Choroid plexus epithelial cell (primary cell): ENCODE measurements at places on chromosomes 4 and X.

DNA sequence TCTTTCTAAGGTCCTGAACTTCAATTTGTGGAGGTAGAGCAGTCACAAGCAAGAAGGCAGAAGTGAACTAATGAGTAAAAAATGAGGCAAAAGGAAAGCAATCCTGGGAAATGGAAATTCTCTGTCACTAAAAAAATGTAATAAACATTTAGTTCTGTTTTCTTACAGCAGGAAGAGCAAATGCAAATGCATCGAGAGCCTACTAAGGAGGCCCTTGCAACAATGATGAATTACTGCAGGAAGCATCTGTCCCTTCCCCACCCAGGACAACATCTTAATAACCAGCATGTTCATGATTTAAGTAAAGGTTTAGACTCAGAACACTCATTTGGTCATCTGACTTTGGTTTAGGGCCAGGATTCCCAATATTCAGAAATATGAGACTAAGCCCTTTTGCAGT, 341.4 kb upstream of the NOCT start:
- DNase-seq = no peak

DNA sequence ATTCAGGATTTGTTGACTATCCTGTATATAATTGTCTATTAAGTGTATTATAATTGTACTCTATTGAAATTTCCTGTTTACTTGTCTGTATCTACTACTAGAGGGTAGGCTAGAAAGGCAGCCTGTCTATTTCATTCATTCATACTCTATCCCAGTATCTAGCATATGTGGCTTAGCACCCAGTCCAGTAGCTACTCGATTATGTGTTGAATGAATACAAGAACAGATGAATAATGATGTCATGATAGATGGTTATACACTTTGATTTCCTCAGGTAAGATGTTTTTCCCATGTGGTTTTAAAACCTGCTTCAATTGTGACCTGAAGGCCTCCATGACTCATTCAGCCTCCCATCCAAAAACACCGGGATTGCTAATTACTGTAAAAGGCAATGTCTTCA, 68.0 kb downstream of the IL21 start:
- no peak for DNase-seq

- DNase-seq = no peak
Observed at GRCh38 chr4:95541094-95541493, 7.7 kb downstream of the UNC5C start.

GRCh38 chr4:71604785-71605184, 179.1 kb downstream of the GC start:
- DNase-seq = no peak

- DNase-seq = peak; percentile 41
Observed at GRCh38 chrX:47831788-47832187, 4.9 kb upstream of the ZNF81 start.

DNA sequence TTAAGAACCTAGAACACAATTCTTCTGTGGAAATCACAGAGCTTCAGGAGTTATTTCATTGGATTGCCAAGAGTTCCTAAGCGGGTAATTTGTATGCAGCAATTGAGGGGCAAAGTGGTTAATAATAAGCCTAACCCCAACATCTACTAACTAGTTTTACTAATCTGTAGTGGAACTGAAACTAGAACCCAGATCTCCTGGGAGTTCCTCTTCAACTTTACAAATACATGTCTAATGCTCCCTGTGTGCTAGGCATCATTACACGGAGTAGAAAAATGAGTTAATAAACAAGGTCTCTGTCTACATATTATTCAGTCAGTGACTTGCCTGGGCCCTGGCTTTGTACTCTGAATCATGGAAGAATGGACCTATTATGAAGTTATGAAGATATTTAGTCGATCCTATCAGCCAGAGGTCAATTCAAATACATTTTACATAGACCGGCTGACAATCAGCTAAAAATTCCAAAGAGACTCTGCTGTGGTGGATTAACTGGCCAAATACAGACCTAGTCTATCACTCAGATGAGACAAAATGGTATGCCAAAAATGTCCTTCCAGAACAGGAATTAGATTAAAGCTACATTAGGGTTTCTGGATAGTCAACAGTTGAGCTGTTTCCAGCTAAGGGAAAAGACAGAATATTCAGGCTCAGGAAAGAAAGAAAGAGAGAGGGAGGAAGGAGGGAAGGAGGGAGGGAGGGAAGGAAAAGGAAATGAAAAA, 326.0 kb downstream of the FBXW7 start:
- DNase-seq = no peak

- peak; percentile 6 for DNase-seq
Observed at GRCh38 chrX:148913971-148914370, 413.6 kb downstream of the AFF2 start.

DNA sequence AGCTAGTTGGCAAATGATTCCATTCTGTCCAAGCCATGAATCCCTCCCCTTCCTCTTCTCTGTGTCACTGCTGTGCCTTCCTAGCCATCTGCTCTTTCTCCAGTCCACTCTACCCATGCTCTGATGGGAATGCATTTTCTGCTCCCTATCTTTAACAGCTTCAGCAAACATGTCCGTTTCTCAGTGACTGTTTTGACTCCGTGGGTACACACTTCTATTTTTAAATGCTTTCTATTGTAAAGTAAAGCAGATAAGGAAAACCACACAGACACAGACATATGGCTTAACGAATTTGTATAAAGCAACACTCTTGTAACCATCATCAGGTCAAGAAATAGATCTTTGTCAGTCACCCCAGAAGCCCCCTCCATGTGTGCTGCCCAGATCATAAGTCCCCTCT, 72.4 kb upstream of the KLHL13 start:
- DNase-seq = no peak

- peak; percentile 44 for DNase-seq
Observed at GRCh38 chr4:39642885-39643552, 4.4 kb upstream of the SMIM14 start.

DNA sequence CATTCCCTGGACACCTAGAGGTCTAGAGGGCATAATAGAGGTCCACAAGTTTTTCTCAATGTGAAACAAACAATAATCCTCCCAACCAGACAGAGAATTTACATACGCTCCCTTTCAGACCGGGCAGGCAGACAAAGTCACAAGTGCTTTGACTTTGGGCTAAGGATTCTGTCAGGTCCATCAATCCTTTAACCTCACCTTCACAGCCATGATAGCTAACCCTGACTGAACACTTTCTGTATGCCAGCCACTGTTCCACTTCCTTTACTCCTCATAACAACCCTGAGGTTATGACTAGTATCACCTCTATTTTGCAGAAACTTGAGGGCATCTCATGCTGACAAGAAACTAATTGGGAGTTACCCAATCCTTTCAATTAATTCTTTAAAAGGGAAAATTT, 118.8 kb upstream of the AFF2 start:
- DNase-seq = no peak

DNA sequence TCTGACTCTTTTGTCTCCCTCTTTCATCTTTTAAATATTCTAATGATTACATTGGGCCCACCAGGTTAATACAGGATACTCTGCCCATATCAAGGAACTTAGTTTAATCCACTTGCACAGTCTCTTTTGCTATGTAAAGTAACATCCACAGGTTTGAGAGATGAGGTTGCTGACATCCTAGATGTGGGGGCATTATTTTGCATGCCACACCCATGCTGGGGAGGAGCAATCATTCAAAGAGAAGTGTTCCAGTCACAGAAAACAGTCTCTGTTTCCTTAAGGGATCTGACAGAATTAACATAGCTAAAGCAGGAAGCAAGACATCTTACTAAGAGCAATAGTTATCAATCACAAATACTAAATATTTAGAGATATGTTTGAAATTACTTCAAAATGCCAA, 11.5 kb upstream of the TRAM1L1 start:
- DNase-seq = no peak

DNA sequence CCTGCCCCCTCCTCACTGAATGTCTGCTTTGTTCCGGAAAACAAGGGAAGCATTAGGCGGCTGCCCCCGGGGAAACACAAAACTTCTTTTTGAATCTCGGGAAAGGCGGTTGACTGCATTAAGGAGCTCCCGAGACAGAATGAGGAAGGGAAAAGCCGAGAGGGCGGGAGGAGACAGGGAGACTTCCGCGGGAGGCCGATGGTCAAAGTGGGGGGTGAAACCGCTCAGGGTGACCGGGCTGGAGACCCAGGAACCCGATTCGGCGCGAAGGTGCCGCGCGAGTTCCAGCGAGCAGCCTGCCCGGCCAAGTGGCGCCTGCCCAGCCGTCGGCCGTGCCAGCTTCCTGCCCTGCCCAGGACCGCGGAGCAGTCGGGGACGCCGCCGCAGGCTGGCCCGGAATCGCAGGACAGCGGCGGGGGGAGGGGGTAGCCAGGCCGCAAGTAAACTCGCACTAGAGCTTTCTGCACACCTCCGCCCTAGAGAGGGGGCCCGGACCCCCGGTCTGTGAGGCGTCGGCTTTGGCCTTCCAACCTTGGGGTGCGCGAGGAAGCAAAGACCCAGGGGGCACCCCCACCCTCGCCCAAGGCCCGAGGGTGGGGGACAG, 55.1 kb upstream of the BCOR start:
- DNase-seq = no peak

DNA sequence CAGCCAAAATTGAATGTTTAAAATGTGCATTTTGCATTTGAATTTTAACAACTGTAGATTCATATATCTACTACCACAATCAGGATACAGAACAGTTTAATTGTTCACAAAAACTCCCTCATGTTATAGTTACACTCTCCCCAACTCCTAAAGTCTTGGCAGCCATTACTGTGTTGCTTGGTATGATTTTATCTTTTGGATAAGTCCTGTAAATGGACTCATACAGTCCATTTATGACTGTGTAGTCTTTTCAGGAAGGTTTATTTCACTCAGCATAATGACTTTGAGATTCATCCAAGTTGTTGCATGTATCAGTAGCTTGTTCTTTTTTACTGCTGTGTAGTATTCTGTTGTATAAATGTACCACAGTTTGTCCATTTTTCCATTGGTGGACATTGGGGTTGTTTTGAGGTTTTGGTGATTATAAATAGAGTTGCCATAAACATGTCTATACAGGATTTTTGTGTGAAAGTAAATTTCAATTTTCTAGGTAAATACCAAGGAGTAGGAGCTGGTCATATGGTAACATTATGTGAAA, 9.9 kb downstream of the FAM193A start:
- no peak for DNase-seq

- DNase-seq = peak; percentile 86
Observed at GRCh38 chr4:184417802-184418511, 56.4 kb downstream of the IRF2 start.

DNA sequence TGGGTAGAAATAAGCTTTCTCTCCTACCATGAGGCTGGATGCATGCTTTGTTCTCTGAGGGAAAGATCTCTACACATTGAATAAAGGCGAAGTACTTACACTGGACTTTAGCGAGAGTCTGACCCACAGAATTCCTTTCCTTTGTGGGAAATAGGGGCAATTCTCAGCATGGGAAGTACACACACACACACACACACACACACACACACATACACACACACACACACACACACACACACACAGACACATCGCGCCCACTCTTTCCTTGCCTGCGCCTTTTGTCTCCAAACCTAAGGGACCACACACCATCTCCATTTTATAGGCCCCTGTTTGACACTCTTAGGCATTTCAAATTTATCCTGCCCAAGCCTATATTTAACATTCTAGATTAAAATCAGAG, 83.8 kb downstream of the LUZP4 start:
- DNase-seq = no peak

- no peak for DNase-seq
Observed at GRCh38 chr4:181108237-181108636, 1135.0 kb upstream of the TENM3 start.

- no peak for DNase-seq
Observed at GRCh38 chr4:37219242-37219641, 25.3 kb upstream of the NWD2 start.

DNA sequence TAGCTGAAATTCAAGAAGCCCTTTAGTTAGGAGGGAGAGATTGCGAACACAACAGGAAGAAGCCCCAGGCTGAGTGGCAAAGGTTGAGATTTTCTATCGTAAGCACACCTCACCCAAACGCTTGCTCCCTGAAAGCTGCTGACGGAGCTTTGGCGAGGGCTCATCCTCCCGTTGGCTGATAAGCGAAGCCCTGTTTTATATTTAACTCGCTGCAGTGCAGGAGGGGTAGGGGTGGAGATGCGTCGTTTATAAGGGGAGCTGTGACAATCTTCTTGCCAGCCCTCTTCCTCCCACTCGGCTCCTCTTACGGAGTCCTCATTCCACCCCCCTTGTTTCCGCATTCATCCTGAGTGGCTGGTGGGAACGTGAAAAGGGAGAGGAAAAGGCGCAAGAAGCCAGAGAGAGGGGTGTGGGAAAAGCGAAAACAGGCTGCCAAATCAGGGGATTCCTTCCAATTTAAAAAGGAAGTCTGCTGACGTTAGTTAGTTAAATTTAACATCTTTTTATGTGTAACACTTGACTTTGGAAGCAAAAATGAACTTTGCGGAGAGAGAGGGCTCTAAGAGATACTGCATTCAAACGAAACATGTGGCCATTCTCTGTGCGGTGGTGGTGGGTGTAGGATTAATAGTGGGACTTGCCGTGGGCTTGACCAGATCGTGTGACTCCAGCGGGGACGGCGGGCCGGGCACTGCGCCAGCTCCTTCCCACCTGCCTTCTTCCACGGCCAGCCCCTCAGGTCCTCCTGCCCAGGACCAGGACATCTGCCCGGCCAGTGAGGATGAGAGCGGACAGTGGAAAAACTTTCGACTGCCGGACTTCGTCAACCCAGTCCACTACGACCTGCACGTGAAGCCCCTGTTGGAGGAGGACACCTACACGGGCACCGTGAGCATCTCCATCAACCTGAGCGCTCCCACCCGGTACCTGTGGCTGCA, at the start of gene ENPEP:
ENPEP (plus strand) TSS at position 275 of the 938 bp plus-strand sequence; CDS start at position 535, 260 bp downstream.
- DNase-seq = peak; percentile 58

DNA sequence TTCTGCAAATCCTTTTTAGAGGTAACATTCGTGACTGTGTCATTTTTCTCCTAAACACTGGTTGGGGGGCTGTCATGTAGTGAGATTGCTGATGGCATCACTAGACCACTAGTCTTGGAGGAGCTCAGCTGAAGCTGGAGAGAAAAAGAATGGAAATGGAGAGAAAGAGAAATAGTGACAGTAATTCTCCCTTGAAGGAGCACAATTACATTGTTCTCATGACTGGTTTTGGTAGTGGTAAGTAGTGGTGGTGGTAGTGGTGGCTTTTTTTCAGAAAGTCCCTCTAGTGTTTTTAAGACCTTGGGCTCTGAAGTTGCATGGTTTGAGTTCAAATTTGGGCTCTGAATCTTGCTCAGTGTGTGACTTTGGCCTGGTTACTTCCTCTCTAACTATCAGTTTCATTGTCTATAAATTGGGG, 99.8 kb downstream of the LARP7 start:
- no peak for DNase-seq

DNA sequence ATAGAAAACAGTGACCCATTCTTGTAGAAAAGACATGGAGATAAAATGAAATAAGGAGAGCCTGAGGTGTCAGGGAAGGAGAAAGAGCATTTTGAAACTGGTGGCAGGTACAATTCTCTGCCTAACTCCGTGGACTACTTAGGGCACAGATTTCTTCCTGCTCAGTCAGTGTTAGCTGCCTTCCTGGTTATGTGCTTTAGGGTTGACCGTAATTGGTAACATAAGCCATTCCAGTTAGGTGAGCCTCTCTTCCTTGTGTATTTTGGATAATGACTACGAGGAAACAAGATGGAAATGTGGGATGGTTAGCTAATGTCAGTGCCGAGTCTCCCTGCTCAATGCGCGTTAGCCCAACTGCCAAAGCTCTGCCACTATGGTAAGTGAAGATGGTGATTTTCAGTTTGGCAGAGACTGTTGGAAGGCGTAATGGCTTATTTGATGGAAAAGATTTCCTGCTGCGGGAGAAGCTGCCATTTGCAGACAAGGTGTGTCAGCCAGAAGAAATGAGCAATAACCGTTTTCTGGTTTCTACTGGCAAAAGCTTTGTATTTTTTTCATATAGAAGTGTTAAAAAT, 174.1 kb downstream of the CBR4 start:
- DNase-seq = no peak

GRCh38 chr4:181364504-181364903, 878.7 kb upstream of the TENM3 start:
- no peak for DNase-seq
